CD4-positive, alpha-beta T cell treated with Interleukin-4 for 1 hour (primary cell): ENCODE measurements at places on chromosomes 7 and 10.

DNA sequence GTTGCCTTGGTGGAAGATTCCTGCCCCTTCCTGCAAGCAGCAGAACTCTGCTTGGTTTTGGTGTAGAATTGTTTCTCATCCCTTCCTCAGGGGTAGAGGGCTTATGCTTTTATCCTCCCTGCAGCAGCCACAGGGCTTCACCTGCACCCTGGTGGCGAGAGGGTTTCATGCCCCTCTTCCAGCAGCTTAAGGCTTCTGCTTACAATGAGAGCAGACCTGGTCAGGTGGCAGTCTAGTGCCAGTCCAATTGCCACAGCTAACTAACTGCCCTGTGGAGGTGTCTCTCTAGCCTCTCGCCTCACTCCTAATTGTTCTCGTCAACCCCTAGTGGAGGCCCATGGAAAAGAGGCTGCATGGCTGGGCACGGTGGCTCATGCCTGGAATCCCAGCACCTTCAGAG, 19.3 kb downstream of the ACBD7 start:
- no peak for DNase-seq

- DNase-seq = no peak
Observed at GRCh38 chr7:117250801-117251200, 72.1 kb downstream of the WNT2 start.

DNA sequence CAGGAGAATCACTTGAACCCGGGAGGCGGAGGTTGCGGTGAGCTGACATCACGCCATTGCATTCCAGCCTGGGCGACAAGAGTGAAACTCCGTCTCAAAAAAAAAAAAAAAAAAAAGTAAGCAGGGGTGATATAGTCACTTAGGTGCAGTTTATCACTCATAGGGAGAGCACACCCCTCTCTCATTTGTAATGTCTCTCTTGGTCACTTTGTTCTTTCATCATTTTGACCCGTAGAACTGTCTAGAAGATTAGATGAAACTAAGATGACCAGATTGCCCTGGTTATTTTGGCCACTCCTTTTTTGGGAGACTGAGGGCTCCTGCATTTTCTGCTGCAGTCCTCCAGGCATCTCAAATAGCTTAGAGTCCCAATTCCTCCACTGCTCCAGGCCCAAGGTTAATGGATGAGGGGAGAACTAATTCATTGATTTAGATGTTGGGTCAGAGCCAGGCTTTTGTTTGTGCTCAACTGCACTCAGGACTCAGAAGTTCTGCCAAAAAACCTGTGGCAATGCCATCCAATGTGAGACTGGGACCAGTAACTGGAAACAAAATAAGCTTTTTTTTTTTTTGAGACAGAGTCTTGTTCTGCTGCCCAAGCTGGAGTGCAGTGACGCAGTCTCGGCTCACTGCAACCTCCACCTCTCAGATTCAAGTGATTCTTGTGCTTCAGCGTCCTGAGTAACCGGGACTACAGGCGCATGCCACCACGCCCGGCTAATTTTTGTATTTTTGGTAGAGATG, 50.0 kb upstream of the CAMK1D start:
- DNase-seq = no peak

- no peak for DNase-seq
Observed at GRCh38 chr10:116833986-116834985, 15.0 kb upstream of the ENO4 start.

GRCh38 chr10:11853468-11853867, 30.3 kb downstream of the PROSER2 start:
- DNase-seq = no peak

DNA sequence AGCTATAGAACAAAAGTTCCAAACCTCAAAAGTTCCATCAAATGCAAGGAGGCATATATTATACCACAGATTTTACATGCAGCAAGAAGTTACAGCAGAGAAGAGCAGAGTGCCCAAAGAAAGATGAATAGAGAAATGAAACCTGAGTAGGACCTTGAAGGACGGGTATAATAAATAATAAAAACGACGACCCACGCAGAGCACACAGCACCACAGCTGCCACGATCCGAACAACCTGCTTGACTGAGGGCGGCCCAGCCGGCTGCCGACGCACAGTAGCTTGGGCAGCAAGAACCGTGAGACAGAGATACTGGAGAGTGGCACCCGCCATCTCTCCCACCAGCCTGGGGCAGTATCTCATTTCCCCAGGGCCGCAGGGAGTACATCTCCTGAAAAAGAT, 79.0 kb downstream of the HIPK2 start:
- DNase-seq = no peak
